Gastroesophageal sphincter (tissue), 4 donors: ENCODE measurements at places on chromosomes 5 and 9. TPM values are rescaled to one million over a fixed set of nuclear protein-coding genes. Genes with fewer than 3 reads are reported as not detected.

- ATAC-seq: no peak
Observed at GRCh38 chr9:36874921-36875320, 159.1 kb downstream of the PAX5 start.

DNA sequence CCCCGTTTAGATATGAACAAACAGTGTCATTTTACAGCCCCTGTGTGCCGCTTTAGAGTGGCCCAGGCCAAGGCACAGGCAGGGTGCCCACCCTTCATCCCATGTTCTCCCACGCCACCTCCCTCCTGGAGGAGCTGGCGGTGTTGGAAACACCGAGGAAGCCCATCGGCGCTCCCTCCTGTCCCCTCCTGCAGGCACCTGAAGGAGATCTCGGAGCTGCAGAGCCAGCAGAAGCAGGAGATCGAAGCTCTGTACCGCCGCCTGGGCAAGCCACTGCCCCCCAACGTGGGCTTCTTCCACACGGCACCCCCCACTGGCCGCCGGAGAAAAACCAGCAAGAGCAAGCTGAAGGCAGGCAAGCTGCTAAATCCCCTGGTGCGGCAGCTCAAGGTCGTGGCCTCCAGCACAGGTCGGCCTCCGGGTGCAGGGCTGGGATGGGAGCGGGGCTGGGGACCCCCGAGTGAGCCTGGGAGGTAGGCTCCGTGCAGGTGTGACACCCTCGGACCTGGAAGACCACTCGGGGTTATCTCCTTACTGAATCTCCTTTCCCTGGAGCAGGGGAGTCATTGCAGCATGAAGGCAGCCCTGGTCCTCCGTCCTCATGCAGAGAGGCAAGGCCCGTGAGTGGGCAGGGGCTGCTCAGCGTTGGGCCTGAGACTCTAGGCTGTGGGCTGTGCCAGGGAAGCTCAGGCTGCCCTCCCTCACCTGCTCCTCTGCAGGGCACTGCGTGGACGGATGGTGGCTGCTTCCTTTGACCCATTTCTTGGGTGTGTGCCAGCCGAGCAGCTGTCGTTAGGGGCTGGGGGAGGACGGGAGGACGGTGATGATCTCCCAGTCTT lies 113.9 kb downstream of the WNK2 start:
- ATAC-seq: no peak

GRCh38 chr9:109792951-109793546 lies 13.1 kb downstream of the PALM2AKAP2 start:
- peak; percentile 39 for ATAC-seq

DNA sequence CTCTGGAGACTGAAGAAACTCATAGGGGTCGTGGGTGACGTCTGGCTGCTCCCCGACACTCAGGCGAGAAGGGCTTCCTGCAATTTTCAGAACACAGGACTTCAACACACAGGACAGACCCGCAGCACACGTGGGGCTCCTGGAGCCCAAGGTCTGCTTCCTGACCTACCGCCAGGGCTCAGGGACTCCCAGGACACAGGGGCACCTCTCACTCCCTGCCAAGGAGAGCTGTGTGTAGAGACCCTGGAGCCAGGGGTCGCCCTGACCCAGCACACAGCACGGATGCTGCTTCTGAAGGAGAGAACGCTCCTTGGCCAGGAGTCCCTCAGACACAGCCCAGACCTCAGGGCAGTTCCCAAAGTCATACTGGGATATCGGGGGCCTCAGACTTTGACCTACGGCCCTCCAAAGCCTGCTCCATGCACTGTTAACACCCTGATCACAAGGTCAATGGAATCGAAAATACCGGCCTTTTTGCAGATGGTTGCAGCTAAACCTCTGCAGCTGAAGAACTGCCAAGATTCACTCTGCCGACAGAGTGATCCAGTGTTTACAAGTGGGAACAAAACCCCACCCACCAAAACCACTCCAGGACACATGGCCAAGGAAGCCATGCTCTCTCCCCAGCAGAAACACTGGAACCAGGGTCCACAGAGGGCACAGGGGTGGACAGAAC lies 13.8 kb upstream of the ZDHHC11 start:
- ATAC-seq: peak; percentile 21

- ATAC-seq: peak; percentile 17
Observed at GRCh38 chr5:2752059-2752820, 763 bp upstream of the IRX2 start.

Gene SGTB
- 15.1 TPM for total RNA-seq

Gene C9orf50
- not detected for total RNA-seq

Gene ENDOG
- 26.7 TPM for total RNA-seq

Gene STK10
- 14.1 TPM for total RNA-seq

Gene ALDH7A1
- total RNA-seq: 23.4 TPM
